Airway epithelial cell (primary cell): ENCODE measurements at places on chromosomes 4 and X. TPM values are rescaled to one million over a fixed set of nuclear protein-coding genes. Genes with fewer than 3 reads are reported as not detected.

Gene POF1B
- 3.8 and 7.1 TPM in 2 replicates for total RNA-seq

Gene PAGE1
- total RNA-seq: not detected in 2 replicates

Gene EFHC2
- total RNA-seq: 0.56 and 1.3 TPM in 2 replicates

Gene CTAG2
- not detected in 2 replicates for total RNA-seq

Gene KCND1
- total RNA-seq: under 0.01 and 0.14 TPM in 2 replicates

Gene GLOD5
- total RNA-seq: not detected in 2 replicates

Gene IL13RA2
- 0.28 and 0.65 TPM in 2 replicates for total RNA-seq

Gene SERPINA7
- total RNA-seq: not detected in 2 replicates

Gene HMGN5
- 0.33 and 1.7 TPM in 2 replicates for total RNA-seq

Gene PASD1
- total RNA-seq: not detected in 2 replicates

Gene C4orf46
- total RNA-seq: 6.1 and 10.4 TPM in 2 replicates

Gene TMEM47
- 2.0 and 3.0 TPM in 2 replicates for total RNA-seq

Gene LEF1
- total RNA-seq: 0.63 and 0.70 TPM in 2 replicates

Gene XG
- total RNA-seq: 5.1 and 6.6 TPM in 2 replicates

Gene GAGE13
- not detected in 2 replicates for total RNA-seq

Gene GSX2
- not detected in 2 replicates for total RNA-seq

Gene RNF128
- total RNA-seq: 9.2 and 10.4 TPM in 2 replicates

Gene TCP11X2
- total RNA-seq: not detected in 2 replicates

Gene OTC
- total RNA-seq: not detected in 2 replicates

Gene XAGE2
- not detected in 2 replicates for total RNA-seq

Gene CRLF2
- total RNA-seq: not detected in 2 replicates

Gene UBL4A
- total RNA-seq: 46.0 and 50.6 TPM in 2 replicates

Gene OPN1LW
- total RNA-seq: not detected in 2 replicates

Gene SULT1E1
- 0.51 and 2.8 TPM in 2 replicates for total RNA-seq

Gene OTUD6A
- not detected in 2 replicates for total RNA-seq

Gene TBC1D14
- total RNA-seq: 49.0 and 64.5 TPM in 2 replicates

Gene STOX2
- 3.1 and 4.2 TPM in 2 replicates for total RNA-seq

Gene L1CAM
- 1.3 and 1.6 TPM in 2 replicates for total RNA-seq

Gene CT45A2
- not detected in 2 replicates for total RNA-seq

Gene PGAM4
- not detected in 2 replicates for total RNA-seq

Gene CYSLTR1
- total RNA-seq: not detected in 2 replicates

Gene AKAP4
- not detected in 2 replicates for total RNA-seq

Gene TREX2
- 0.33 and 1.4 TPM in 2 replicates for total RNA-seq

Gene CT83
- not detected in 2 replicates for total RNA-seq

Gene SMIM43
- total RNA-seq: 0.35 TPM in 1 of 2 replicates, not detected in the other

Gene TCEAL3
- total RNA-seq: 12.0 and 12.3 TPM in 2 replicates

Gene RUFY3
- total RNA-seq: 20.3 and 22.1 TPM in 2 replicates

Gene TLR3
- 2.4 and 3.3 TPM in 2 replicates for total RNA-seq

Gene CTAG1A
- not detected in 2 replicates for total RNA-seq

Gene NLRP2B
- not detected in 2 replicates for total RNA-seq

Gene TRAPPC11
- 28.9 and 31.7 TPM in 2 replicates for total RNA-seq

Gene ITGB1BP2
- 0.37 and 0.78 TPM in 2 replicates for total RNA-seq

Gene PPP4R3C
- not detected in 2 replicates for total RNA-seq

Gene KLHL13
- total RNA-seq: 8.1 and 11.5 TPM in 2 replicates

Gene HS3ST1
- total RNA-seq: 1.7 and 10.1 TPM in 2 replicates

Gene IGSF1
- 0.07 TPM in 1 of 2 replicates, not detected in the other for total RNA-seq

Gene NEXMIF
- total RNA-seq: not detected in 2 replicates

Gene IL3RA
- total RNA-seq: not detected in 2 replicates

Gene TMEM187
- total RNA-seq: 10.3 and 12.4 TPM in 2 replicates

Gene CXCL10
- 0.65 TPM in 1 of 2 replicates, not detected in the other for total RNA-seq
